ENCODE measurements at places on chromosomes 11 and 22.

DNA sequence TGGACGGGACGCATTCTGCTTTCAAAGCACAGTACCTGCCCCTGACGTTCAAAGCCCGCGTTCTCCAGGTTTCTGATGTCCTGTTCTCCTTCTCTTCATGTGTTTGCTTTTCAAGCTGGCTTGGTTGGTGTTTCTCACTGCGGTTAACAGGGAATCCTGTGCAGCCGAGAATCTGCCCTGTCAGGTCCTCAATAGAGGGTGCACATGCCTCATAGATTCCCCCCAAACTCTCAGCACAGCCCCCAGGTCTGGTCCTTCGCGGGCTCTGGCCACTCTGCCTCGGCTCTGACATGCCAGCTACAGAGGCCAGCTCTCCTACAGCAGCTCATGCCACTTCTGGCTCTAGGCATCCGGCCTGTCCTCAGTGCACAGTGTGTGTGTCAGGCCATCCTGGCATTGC lies 1343.8 kb downstream of the TBC1D22A start:
- no peak for DNase-seq

DNA sequence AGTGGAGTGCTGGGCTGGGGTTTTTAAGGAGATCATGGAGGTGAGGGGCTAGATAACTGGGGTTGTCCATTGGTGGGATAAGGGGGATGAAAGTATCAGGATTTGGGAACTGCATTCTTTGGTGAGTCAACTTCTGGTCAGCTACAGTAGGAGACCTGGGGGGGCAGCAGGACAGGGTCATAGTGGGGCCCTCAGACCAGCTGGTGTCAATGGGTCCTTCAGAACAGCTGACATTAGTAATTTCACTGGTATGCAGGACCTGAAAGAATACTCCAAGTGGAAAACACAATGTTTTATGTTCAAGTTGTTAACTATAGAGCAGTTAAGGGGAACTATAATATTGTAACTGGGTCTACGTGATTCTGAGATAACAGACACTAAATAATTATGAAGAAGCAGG lies 2.8 kb upstream of the TTC12 start:
- DNase-seq: no peak

GRCh38 chr22:35804421-35804820 lies 86.7 kb downstream of the APOL5 start:
- no peak for DNase-seq

DNA sequence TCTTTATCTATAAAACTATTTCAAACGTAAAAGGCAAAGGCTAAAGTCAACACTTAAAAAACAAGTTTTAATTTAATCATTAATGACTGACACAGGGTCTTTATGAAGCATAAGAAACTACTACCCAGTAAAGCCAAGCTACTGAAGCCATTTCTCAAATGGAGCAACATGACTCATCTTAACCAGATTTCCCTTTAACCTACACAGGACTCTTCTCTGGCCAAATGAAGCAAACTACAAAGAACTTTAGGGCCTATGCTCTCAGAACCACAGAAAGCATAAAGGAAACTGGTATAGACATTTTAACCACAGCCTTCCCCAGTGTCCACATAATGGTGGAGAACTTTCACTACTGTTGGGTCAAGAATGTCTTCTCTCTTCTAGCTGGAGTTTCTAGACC lies 34.7 kb downstream of the ALG9 start:
- no peak for DNase-seq

DNA sequence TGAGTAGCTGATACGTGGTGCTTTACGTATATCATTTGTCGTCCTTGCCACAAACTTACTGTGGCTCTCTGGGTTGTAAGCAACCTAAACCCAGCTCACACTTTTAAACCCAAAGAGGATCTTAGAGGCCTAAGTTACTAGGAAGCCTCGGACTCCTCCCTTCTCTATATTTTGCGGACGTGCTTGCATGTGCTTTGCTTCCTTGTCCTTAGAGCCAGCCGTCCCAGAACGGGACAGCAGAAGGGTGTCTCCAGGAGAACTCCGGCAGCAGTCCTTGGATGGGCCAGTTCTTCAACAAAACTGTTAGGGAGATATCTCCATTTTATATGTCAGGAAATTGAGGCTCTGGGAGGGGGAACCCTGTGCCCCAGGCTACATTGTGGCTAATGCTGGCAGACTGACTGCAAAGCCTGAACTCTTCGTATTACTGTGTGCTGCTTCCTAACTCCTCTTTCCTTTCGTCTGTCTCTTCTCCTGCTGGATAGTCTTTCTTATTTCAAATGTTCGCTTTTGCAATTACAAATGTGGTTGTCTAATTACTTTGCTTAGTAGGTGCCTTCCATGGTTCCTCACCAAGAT lies 33.8 kb downstream of the TNRC6B start:
- DNase-seq: no peak

- DNase-seq: no peak
Measured at GRCh38 chr11:41955066-41955465, 495.6 kb upstream of the LRRC4C start.

- no peak for DNase-seq
Measured at GRCh38 chr11:6273188-6273587, 13.6 kb downstream of the CCKBR start.

DNA sequence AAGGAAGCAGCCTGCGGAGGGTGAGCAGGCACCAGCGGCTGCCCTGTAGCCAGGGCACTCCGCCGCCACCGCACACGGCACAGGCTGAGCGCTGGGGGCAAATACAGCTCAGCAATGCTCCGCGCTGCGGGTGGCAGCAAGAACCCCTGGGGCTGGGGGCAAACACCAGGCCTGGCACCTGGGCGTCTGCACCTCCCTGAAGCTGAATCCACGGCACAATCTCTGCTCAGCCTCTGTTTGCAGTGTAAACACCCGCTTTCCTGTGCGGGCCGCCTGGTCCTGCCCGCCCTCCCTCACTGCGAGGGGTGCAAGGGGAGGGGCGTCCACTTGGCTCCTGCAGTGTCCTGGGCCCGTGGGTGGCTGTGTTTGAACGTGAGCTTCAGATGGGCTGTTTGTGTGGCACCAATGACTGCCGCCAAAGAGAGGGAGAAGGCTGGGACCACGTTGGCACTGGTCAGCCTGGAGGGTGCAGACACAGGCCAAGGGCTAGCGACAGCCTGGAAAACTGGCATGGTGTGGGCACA lies 14.8 kb upstream of the MPPED1 start:
- DNase-seq: no peak

GRCh38 chr11:11620921-11621572 lies 758 bp downstream of the GALNT18 start:
- peak; percentile 11 for DNase-seq

Measured in stimulated activated CD4-positive, alpha-beta T cell treated with anti-CD3 and anti-CD28 coated beads, Interleukin-4, amount 100 ng/mL, for 4 hours (primary cell).